ENCODE measurements at places on chromosomes 7 and 10.

GRCh38 chr7:21966271-21966670, 20.6 kb upstream of the CDCA7L start:
- no peak for DNase-seq

DNA sequence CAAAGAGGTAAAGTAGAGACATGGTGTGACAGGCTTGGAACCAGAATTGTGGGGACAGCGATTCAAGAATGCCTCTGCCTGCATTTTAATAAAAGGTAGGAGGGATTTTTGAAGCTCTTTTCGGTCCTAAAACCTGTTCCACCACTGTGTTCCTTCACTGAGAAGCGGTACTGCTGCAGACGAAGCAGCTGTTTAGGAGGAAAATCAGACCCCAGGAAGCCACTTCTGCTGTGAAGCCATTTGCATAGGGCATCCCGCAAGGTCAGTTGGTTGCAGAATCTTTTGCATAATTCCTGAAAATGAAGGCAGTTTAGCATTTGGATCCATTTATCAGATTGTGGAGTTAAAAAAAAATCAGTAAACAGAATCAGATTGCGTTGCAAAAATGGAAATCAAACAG, 183.3 kb upstream of the PRKCQ start:
- no peak for DNase-seq

GRCh38 chr10:129613377-129613980, 146.4 kb downstream of the MGMT start:
- DNase-seq: no peak

- DNase-seq: no peak
Measured at GRCh38 chr7:18680576-18680975, 185.0 kb downstream of the HDAC9 start.

DNA sequence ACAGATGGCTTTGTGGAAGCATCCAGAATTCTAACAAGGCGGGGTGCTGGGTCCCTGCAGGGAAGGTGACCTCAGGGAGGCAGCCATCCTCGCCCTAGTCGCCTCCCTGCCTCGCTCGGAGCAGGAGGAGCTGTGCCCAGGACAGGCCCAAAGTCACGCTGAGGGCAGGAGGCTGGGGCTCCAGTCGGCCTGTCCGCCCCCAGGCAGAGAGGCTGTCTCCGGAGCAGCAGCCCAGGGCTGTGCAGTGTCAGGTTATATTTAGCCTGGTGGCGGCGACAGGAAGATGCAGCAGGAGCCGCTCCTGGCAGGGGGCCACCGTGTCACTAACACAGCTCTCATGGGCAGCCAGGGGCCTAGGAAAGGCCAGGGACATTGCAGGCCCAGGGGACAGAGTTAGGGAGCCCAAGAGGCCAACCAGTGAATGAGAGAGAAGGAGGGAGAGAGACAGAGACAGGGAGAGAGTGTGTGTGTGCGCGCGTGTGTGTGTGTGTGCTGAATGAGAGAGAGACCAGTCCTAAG, 13.5 kb downstream of the KCNH2 start:
- DNase-seq: no peak

- DNase-seq: no peak
Measured at GRCh38 chr10:119393421-119393820, 149.1 kb downstream of the RGS10 start.

DNA sequence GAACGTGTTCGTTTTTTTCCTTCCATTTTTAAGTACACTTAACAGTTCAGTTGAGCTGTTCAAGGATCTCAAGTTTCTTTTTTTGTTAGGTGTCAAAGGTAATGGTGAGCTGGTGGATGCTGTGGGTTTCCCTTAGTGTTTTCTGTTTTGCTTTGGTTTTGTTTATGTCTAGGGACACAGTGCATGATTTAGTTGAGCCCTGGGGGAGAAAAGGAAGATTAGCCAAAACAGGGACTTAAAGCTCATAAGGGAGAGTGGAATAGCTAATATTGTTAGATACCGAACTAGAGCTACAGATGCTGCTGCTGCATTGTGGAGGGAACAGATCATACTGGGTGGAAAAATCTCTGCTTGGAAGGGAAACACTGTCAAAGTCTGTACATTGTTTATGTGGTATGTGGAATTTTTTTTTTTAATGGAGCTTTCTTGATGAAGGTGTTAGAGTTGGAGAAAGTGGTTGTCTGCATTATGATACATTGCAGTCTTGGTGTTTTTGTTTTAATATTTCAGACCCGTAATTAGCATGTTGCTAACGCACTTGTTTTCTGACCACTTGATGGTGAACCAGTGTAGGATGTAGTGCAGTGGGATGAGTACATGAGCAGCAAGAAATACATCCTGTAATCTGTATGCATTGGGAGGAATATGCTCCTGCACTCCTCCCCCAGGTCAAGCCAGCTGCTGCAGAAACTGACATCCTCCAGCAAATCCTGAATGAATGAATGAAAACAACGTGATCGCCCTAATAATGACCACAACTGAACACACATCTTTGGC, 2.1 kb downstream of the GLCCI1 start:
- no peak for DNase-seq

All from Jurkat, Clone E6-1 (cell line).